ENCODE measurements at places on chromosomes 6 and 20.

- DNase-seq, result no peak
These were observed 10.2 kb upstream of the EPB41L1 start for GRCh38 chr20:36144336-36144735.

DNA sequence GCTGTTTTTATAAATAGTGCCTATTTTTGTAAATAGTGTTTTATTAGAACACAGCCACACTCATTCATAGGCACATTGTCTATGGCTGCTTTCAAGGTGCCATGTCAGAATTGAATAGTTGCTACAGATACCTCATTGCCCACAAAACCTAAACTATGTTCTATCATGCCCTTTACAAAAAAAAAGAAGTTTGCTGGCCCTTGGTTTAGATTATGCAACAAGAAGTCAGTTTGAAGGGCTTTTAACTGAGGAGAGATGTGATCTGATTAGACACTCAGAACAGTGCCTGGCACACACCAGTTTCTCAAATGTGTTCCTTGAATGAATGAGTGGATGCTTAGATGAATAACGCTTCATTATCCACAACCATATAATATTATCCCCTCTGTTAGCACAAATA lies 366.1 kb downstream of the MAFB start:
- no peak for DNase-seq

DNA sequence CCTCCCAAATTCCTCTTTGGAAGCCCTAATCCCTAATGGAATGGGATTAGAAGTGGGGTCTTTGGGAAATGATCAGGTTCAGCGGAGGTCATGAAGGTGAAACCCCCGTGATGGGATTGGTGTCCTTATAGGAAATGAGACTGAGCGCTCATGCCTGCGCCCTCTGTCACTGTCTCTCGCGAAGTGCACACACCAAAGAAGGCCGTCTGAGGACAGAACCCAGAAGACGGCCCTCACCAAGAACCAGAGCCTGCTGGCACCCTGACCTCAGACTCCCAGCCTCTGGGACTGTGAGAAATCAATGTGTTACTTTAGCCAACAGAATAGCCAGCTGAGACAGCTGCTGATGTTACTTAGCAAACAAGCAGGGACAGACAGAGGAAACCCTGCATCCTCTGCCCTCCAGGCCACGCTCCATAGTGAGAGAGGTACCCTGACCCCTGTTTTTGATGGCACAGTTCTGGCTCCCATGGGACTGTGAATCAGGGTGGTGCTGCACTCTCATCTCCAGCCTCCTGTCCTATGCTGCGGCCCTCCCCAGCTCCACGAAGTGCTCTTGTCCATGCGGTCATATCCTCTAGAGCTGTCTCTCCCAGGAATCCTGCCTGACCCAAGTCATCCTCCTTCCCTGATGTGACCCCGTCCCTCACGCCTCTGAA lies 369.3 kb downstream of the ZFAND3 start:
- DNase-seq, result no peak

DNA sequence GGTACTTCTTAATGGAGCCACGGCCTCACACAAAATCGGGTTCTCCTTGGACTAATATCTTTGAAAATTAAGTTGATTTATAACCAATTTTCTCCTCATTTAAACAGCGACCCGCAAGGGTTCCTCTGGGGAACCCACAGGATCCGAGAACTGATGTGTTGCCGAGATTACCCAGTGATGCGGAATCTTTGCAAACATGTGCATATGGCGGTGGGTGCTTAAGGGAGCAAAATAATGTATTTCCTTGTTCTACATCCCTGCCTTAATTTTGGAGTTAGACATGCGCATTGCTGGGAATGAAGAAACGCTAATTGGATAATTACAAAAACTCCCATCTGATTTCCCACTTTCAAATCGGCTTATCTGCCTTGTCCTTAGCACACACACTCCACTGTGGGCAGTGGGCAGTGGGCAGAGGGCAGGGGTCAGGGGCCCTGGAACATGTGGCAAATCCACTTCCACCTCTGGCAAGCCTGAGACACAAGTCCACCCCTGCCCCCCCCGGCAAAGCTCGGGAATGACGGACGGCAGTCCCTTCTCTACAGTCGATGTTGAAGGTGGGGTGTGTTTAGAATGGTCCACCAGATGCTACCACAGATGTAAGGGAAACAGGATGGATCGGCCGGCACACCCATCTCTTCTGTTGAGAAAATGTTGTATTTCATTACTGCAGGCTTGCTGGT lies 137.4 kb upstream of the CDH4 start:
- no peak for DNase-seq

DNA sequence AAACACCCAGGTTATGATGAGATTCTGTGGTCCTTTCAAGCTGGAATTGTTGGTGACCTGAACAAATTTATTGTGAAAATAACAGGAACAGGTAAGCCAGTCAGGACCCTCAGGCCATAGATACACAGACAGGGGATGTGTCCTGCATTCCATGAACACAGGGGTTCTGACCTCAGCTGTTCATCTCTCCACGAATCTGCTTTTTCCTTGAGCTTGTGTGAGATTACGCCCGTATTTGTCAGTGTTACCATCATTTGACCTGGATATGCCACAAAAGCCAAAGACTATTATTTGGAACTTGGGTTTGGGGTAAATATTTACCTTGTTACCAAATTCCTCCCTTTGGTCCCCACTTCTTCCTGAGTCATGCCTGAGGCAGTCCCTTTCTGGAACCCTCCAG lies 288.9 kb downstream of the PREX1 start:
- DNase-seq, result no peak

DNA sequence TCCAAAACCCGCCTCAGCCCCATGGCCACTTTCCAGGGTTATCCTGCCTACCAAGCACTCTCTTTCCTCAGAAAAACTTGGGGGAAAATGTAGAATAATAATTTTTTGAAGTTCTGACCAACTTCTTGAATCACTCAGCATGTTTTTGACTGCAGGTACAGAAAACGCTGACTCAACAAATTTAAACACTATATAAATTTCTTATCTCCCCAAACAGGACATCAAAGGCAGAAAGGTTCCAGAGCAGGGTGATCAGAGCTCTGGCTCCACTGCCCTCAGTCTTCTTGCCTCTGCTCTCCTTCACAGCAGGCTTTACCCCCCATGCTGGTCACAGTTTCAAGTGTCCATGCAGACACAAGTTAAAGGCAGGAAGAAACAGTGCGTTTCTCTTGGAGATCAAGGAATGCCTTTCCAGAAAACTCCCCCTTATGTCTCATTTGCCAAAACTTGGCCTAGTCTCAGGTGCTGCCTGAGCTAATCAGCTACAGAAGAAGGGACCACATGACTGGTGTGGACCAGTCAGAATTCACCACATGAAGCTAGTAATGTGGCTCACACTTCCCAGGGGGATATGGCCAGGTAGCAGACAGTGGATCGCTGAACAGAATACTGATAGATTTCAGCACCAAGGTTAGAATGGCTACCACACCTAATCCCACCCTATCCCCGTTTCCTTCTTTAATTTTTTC lies 24.4 kb upstream of the SLC17A3 start:
- no peak for DNase-seq

DNA sequence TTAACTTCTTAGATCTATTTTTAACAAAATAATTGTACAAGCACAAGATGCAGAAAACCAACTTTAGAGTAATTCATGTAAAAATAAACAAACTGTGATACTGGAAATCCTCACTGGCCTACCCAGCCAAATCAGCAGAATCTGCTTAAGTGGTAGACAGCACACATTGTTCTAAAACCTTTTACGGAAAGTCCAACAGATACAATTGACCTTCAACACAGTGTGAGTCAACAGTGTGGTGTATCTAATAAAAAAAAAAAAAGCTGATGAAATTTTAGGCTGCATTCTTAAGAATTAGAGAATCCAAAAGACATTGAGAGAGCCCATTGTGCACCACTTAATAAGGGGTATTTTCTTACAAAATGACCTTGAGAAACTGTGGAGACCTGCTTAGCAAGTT lies 174.5 kb downstream of the COL21A1 start:
- DNase-seq, result no peak

GRCh38 chr6:152110886-152111820 lies 303.7 kb downstream of the ESR1 start:
- DNase-seq, result no peak

DNA sequence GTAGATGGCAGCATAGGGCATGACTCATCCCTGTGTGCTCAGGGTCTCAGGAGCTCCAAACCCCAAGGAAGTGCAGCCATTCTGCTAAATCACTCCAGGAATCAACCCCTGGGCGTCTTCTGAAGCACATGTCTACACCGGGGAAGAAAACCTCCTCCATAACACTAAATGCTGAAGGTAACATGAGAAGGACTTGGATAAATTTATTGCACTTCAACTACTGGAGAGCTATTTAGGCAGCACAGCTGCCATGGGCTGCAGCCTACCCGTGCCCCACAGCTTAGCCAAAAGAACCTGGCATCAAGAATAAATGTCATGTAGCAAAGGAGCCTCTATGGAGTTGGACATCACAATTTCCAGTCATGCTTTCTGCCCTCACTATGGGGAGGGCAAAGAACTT lies 152.4 kb upstream of the PROKR2 start:
- no peak for DNase-seq

GRCh38 chr20:62621251-62622110 lies 20.8 kb upstream of the SLCO4A1 start:
- DNase-seq, result no peak

DNA sequence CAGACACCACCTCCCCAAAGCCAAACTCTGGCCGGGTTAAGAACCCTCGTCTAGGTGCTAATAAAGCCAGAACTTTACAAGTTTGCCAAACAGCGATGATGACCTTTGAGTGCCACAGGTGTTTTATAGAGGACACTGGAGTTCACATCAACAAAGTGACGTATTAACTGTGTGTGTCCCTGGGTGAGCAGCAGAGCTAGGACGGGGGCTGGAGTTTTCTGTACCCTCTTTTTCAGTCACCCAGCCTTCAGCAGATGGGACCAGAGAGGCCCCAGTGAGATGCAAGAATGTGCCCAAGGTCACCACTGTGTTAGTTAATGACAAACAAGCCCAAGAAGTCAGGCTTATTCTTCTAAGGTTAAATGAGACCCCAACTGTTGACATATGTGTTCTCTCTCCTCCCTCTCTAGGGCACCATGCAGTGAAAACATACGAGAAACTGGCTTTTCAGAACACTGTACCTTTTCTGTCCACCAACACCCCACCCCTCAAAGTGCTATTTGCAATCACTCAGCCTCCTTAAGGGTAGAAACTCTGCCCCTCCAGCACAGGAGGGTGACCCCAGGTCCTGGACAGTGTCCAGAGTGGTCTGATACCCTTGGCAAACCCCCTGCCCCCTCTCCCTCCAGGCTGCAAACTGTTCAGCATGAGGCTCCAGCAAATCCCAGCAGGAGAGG lies 5.2 kb downstream of the SDC4 start:
- no peak for DNase-seq

DNA sequence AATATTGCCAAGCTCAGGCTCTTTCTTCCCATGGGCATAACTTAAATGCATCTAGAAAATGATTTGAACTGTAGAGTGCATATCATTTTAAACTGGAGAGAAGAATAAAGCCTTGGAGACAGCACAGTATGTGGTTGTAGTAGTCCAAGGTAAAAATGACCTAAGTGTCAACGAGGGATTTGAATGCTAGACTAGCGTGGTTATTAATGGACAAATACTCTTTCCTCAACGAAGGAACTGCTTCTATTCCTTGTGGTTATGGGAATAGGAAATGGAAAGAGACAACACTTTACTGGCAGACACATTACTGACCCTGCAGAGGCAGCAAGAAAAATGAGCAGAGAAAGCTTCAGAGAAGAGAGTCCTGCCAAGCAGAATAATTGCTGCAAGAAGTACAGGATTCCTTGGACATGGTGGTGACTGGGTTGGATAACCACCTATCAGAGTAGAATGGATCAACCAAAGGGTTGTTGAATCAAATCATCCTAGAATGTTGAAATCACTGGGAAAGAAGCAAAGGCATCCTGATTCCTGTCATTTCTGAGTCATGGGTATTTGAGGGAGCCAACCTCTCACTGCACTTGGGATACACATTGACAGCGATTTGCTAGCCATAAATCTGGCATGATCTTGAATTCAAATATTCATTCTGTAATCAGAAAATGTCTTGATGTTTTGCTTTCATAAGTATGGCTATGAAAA lies 258.1 kb upstream of the EPHA7 start:
- DNase-seq, result no peak

DNA sequence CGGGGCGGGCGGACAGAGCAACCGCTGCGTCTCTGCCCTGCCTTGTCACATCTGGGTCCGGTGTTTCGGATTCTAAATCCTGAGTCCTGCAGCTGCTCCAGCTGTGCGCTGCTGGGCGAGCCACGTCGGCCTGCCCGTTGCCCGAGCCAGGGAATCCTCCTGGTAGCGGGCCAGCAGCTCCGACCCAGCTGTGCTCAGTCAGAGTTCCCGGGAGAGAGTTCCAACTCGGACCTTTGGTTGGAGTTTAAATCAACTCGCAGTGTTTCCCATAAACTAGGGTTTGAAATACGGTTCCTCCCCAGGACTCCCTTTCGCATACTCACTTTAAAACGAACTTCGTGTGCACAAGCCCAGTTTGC lies 315 bp upstream of the PDE10A start:
- no peak for DNase-seq

GRCh38 chr20:50510706-50511542 lies 741 bp downstream of the PTPN1 start:
- DNase-seq, result no peak

GRCh38 chr6:39003072-39003471 lies 45.5 kb upstream of the GLP1R start:
- DNase-seq, result no peak

- DNase-seq, result no peak
These were observed 128.6 kb downstream of the F13A1 start for GRCh38 chr6:6191909-6192308.

DNA sequence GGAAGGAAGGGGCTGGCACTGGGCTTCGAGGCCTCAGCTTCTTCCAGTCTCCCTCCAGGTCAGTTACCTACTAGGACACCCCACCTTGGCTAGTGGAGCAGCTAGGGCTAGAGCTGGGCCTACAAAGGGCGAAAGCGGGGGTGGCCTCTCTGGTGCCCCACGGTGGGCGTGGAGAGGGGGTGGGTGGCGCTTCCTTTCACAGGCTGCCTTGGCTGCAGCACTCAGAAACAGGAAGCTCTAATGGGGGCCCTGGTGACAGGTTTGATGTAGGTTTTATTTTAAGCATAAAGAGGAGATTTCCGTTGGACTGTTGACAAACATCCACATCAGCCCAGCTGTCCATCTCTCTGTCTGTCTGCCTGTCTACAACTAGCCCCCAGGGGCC lies 13.4 kb downstream of the FAM110A start:
- DNase-seq, result no peak

GRCh38 chr6:41306187-41306854 lies 19.8 kb upstream of the TREM1 start:
- no peak for DNase-seq

- no peak for DNase-seq
These were observed 64.0 kb downstream of the BMP2 start for GRCh38 chr20:6831461-6831860.

DNA sequence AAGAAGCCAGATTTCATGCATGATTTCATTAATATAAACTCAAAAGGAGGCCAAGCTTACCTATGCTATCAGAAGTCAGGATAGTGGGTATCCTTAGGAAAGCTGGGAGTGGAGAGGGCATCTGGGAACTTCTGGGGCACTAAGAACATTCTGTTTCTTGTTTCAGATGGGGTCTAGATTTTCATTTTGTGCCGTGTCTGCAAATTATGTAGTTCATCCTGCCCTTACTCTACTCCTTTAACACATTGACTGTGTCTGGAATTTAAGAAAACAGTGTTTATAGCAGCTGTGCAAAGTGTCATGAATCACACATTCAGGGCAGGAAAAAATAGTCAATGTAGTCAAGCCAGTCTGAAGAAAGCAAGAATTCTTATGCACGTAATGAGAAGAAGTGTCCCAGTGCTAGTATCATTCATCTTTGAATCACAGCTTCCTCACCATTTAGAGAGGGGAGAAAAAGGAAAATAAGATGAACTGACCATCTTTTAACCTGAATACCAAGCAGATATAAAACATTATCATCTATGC lies 11.6 kb upstream of the SPTLC3 start:
- no peak for DNase-seq
